ENCODE measurements at places on chromosomes 5 and 9. TPM values are rescaled to one million over a fixed set of nuclear protein-coding genes. Genes with fewer than 3 reads are reported as not detected.

NUP214 gene
- total RNA-seq: 24.1 TPM

CDX1 gene
- not detected for total RNA-seq

LRRC14B gene
- total RNA-seq: not detected

LCP2 gene
- 12.4 TPM for total RNA-seq

GNA14 gene
- total RNA-seq: 1.3 TPM

ATG10 gene
- total RNA-seq: 7.8 TPM

TMEM215 gene
- total RNA-seq: not detected

IL31RA gene
- total RNA-seq: not detected

ARHGEF37 gene
- 29.3 TPM for total RNA-seq

INSYN2B gene
- not detected for total RNA-seq

HK3 gene
- not detected for total RNA-seq

PKN3 gene
- 6.2 TPM for total RNA-seq

BARHL1 gene
- not detected for total RNA-seq

TLX3 gene
- total RNA-seq: not detected

GRCh38 chr5:138936225-138936967 lies 61.3 kb upstream of the LRRTM2 start:
- no peak for DNase-seq

GRCh38 chr5:179730852-179731251 lies 1.8 kb upstream of the MAML1 start:
- DNase-seq: no peak

GRCh38 chr5:54758038-54758437 lies 227.4 kb downstream of the ESM1 start:
- no peak for DNase-seq

GRCh38 chr9:93127395-93127911 lies 6.6 kb downstream of the NINJ1 start:
- DNase-seq: no peak

GRCh38 chr5:8644377-8644776 lies 775.4 kb downstream of the MTRR start:
- no peak for DNase-seq

DNA sequence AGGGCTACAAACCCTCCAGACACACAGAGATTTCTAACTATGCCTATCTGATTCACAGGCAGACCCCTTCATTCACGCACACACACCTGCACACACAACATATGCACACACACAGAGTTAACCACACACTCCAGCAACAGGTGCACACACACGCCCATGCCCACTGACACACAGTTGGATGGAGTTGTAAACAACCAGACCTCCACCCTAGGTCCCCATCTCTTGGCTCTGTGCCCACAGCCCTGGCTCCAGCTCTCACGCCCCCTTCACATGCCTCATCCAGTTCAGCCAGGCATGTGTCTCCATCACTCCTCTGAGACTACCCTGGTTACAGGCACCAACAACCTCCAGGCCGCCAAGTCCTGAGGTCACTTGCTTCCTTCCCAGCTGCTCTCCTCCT lies 61.1 kb downstream of the PSD2 start:
- DNase-seq: no peak

GRCh38 chr9:123338710-123339665 lies 17.0 kb upstream of the CRB2 start:
- DNase-seq: no peak

GRCh38 chr5:77427998-77428397 lies 64.1 kb downstream of the WDR41 start:
- no peak for DNase-seq

DNA sequence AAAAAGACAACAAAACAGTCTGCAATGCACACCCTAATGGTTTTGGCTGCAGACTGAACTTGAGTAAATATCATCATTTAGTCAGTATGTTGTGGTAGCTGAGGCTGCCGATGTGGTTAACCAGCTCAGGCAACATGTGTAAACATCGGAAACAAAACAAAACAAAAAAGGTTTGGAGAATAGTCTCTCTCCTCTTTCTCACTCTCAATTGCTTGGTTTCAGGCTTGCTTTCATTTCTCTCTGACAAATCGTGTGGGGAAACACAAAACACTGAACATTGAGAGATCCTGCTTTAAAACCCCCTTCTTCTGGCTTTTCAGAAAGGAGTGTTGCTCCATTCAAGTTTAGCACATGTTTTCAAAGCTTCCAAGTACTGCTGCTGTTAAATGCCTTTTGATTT lies 453.3 kb downstream of the BNC2 start:
- no peak for DNase-seq

GRCh38 chr5:140253985-140254384 lies 48.9 kb downstream of the PFDN1 start:
- no peak for DNase-seq

DNA sequence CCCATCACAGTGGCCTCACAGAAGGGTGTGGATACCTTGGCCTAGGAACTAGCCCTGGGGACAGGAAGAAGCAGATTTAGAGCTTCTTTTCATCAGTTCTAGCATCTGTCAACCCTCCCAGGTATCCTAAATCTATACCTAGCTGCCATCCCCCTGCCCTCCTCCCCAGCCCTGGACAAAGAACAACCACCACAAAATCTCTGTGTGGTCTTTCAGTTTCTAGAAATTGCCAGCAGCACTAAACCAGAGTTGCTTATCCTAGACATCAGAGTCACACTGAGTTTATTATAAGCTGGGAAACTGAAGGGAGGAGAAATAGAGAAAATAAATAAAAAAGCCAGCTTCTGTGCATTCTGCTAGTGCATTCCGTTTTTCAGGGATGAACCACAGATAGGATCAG lies 14.6 kb downstream of the CCDC180 start:
- DNase-seq: no peak

- no peak for DNase-seq
Measured at GRCh38 chr9:21965401-21965951, 28.7 kb downstream of the CDKN2A start.

DNA sequence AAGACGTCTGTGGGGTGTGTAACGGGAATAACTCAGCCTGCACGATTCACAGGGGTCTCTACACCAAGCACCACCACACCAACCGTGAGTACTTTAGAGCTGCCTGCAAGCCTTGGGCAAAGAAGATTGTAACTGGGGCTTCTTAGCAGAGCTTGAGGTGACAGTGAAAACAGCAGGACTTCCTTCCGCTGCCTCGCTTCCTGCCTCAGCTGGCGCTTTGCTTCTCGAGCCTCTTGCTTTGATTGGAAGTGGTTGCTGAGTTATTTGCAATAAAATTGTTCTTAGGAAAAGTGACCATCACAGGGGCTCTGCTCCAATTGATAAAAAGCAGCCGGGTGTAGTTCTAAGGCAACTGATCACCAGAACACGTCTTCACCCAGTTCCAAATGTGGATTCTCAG lies 99.1 kb downstream of the ADAMTS16 start:
- no peak for DNase-seq

DNA sequence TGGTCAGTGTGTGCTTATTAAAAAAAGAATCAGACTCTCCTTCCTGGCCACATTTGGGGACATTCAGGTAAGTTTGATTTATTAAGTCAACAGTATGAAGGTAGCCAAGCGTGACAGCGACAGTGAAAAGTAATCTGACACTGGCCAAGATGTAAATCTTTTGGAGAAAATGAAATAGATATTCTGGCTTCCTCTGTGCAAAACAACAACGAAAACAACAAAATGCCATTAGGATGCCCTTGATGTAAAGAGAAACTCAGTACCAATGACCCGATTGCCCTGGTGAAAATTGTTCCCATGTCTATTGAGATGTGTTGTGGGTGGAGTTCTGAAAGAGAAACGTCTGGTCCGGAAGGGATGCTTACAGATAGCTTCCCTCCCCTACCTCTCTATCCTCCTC lies 267.8 kb downstream of the MAT2B start:
- DNase-seq: no peak

GRCh38 chr9:72788966-72789735 lies 163.7 kb downstream of the ALDH1A1 start:
- no peak for DNase-seq

DNA sequence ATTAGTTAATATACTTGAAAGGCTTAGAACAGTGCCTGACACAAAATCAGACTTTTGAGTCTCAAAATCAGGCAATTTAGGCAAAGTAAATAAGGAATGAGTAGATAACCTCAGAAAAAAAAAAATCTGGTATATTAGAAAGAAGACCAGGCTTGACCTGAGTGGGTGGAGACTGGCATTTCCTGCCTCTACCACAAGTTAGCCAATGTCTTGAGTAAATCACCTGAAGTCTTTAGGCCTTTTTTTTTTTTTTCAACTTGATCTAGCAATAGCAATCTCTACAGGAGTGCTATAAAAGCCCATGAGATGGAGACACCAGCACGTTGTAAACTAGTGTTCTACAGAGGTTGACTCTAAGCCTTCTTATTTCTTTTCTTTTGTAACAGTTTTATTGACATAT lies 104.2 kb upstream of the RASEF start:
- DNase-seq: no peak

DNA sequence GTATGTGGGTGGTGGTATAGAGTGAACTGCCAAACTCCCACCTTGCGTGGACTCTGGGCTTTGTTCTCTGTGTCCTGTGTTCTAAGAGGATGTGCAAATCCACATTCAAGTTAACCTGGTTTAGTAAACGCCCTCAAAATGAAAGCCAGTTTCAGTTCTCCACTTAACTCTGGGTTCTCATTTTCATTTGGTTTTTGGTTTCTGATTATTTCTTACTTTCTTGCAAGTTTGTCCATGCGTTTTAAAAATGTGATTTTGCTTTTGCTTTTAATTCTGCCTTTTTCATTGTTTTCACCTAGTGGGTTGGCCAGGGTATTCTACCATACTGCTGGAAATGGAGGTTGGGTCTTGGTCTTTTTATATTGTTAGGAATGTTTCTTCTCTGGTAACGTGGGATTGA lies 38.2 kb downstream of the GALNT10 start:
- DNase-seq: no peak

DNA sequence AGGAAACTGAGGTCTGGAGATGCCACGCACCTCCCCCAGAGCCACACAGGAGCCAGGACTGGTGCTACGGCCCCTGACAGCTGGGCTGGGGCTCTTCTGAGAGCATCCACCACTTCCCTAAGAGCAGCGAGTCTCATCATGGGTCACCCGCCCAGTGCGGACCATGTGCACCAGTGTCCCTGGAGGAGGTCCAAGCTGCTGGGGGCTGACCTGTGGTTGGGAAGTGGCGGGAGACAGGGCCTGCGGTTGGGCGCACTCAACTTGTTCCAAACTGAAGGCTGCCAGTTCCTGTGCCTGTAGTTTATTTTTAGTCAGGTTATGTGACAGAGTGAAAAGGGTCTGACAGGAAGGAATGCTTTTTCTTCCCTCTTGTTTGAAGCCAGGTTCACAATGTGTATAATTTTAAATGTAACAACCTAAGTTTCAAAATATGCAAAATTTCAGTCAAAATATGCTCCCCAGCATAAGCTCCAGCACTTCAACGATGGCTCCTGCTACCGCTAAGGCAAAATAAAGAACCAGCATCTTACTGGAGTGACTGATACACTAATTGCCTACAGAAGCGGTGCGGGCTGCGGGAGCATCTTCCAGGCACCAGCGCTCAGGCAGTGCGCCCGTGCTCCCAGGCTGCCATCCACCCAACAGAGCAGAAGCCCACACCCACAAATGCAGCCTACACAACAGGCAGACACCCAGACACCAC lies 14.8 kb downstream of the BARHL1 start:
- no peak for DNase-seq

- no peak for DNase-seq
Measured at GRCh38 chr9:131669269-131670157, 70.4 kb downstream of the RAPGEF1 start.

DNA sequence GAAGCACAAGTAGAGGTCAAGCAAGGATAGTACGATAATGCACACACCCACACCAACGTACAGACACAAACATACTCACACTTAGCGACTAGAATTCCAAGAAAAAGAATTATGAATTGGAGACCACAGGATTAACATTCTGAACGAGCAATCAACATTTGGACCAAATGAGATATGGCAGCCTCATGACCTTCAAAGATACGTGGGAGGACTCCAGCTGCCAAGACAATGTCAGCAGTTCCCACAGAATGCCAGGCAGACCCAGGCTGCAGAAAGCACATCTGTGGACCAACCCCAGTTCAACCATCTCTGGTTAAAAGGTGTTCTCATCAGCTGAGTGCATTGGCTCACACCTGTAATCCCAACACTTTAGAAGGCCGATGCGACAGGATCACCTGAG lies 187.6 kb upstream of the GRAMD2B start:
- DNase-seq: no peak
